ENCODE measurements at places on chromosomes 4 and X. TPM values are rescaled to one million over a fixed set of nuclear protein-coding genes. Genes with fewer than 3 reads are reported as not detected.

Gene PLXNB3
- polyA plus RNA-seq, result 4.4 TPM

Gene HOPX
- 38.3 TPM for polyA plus RNA-seq

Gene AMBN
- not detected for polyA plus RNA-seq

Gene ZNF732
- polyA plus RNA-seq, result 1.5 TPM

Gene IQCM
- polyA plus RNA-seq, result not detected

Gene STARD8
- 16.0 TPM for polyA plus RNA-seq

Gene SCRG1
- 2.3 TPM for polyA plus RNA-seq

- no peak for DNase-seq
Observed at GRCh38 chr4:174152717-174153466, 130.6 kb downstream of the FBXO8 start.

DNA sequence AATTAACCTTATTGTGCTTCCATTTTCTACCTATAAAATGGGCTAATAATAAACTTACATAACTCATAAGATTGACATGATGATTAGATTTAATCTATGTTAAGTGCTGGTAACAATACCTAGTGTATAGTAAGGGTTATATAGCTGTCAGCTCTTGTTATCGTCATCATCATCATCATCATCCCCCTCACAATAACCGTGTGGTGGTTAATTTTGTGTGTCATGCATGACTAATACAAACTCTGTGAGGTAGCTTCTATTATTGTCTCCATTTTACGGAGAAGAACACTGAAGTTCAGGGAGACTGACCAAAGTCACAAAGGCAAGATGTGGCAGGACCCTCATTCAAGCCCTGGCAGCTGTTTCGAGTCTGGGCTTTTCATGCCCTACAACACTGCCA is 211.3 kb downstream of the PALLD start:
- no peak for DNase-seq

DNA sequence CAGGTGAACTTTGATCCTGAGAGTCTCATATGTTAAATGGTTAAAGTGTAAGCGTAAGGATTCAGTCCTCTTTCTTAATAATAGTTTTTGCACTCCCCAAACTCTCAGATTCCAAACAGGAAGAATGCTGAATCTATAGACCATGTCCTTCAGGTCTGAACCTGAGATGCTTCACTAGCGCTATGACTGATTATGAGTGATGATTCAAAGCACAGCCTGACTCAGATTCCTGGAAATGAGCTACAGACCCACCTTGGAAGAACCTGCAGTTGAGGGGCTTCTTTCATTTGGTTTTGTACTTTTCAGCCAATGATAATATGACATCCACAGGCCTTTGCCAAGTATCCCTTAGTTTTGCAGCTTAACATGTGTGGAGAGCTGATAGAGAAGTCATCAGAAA is 1.4 kb downstream of the EDNRA start:
- DNase-seq, result no peak

- no peak for DNase-seq
Observed at GRCh38 chr4:162347842-162348213, 184.0 kb upstream of the FSTL5 start.

GRCh38 chrX:136779346-136779781 is 1.4 kb downstream of the ARHGEF6 start:
- DNase-seq, result peak; percentile 20

GRCh38 chr4:94131212-94131611 is 76.5 kb upstream of the SMARCAD1 start:
- no peak for DNase-seq

DNA sequence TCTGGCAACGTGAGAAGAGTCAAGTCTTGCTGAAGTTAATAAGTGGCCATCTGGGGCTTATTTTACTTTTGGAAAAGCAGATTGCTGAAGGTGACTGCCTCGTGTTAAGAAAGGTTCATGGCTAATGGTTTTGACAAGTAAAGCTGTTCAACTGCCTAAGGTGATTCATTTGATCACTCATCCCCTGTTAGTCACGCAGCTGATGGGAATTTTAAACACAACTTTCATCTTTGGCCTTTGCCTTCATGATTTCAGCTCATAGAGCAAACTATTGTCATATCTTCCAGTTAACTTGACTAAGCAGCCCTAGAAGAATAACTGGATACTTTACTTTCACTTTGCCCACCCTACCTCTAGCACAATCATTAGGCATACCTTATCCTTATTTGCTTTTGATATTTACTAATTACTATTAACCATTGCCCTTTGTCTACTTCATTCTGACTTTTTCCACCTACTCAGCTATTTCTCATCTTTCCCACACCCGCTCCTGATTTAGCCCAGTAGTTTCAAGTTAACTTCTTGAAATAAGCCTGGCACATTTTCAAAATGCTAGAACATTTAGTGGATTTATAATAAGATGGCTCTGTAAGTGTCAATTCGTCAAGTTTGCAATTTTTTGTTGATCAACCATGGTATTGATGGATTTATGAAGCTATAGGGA is 170.6 kb upstream of the S100G start:
- DNase-seq, result peak; percentile 31

GRCh38 chrX:13966793-13967125 is 62.9 kb downstream of the GEMIN8 start:
- no peak for DNase-seq

GRCh38 chr4:164997324-164997723 is 19.9 kb upstream of the TRIM61 start:
- DNase-seq, result no peak

- DNase-seq, result no peak
Observed at GRCh38 chr4:48153791-48154550, 19.9 kb upstream of the TXK start.

DNA sequence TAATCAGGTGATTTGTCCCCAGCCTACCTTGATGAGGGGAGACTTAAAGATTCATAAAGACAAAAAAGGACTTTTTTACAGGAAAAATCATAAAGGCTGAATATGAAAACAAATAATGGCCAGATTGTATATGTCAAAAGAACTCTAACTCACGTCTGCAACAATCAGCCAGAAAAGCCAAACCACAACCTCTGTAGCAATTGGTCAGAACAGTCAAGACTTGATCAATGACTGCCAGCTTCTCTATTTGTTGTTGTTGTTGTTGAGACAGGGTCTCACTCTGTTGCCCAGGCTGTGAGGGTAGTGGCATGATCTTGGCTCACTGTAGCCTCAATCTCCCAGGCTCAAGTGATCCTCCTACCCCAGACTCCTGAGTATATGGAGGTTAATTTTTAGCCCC is 35.9 kb upstream of the PPA2 start:
- DNase-seq, result no peak

- DNase-seq, result peak; percentile 59
Observed at GRCh38 chr4:5710065-5710960, 688 bp upstream of the EVC start.

GRCh38 chr4:2069161-2069971 is 10.2 kb downstream of the NAT8L start:
- DNase-seq, result no peak

GRCh38 chr4:16150716-16151115 is 66.9 kb upstream of the PROM1 start:
- no peak for DNase-seq

DNA sequence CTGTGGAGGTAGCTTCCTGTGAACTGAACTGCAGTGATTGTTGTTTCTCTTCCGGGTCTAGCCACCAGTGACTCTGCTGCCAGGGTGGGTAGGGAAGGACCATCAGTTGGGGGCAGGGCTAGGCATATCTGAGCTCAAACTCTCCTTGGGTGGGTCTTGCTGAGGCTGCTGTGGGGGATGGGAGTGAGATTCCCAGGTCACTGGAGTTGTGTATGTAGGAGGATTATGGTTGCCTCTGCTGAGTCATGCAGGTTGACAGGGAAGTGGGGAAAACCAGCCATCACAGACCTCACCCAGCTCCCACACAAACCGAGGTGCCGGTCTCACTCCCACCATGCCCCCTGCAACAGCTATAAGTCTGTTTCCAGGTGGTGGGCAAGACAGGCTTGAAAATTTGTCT is 1937.8 kb downstream of the PCDH7 start:
- DNase-seq, result no peak

DNA sequence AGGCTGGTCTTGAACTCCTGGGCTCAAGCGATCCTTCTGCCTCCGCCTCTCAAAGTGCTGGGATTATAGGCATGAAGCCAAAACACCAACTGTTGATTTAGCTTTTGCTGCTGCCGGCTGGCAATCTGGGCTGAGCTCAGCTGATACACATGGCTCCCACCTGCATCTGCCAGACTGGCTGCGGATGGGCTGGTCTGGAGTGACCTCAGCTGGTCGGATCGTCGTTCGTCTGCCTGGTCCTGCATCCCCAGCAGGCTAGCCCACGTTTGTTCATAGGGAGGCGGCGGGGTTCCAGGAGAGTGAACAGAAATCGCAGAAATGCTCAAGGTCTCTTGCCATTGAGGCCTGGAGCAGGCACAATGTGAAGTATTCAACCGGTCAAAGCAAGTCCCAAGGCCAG is 74.4 kb upstream of the DDX3X start:
- DNase-seq, result no peak

- no peak for DNase-seq
Observed at GRCh38 chr4:135277980-135278315, 1076.4 kb upstream of the PABPC4L start.

GRCh38 chr4:110019153-110019552 is 106.5 kb downstream of the EGF start:
- no peak for DNase-seq

DNA sequence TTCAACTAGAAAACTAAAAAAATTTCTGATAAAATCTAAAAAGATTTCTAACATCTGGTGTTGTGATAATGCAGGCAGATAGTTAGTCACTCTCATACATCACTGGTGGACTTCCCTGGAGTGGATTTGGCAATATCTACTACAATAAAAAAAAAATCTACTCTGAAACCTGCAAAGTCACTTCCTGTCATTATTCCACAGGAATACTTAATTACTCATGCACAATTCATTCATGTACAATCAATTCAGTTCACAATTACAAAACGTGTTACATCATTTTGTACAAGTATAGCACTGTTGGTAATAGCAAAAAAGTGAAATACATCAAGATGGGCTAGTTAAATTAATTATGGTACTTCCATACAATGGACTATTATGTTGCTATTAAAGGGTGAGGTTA is 16.5 kb upstream of the RHOH start:
- peak; percentile 72 for DNase-seq

GRCh38 chr4:146742416-146742815 is 103.7 kb downstream of the POU4F2 start:
- DNase-seq, result no peak

DNA sequence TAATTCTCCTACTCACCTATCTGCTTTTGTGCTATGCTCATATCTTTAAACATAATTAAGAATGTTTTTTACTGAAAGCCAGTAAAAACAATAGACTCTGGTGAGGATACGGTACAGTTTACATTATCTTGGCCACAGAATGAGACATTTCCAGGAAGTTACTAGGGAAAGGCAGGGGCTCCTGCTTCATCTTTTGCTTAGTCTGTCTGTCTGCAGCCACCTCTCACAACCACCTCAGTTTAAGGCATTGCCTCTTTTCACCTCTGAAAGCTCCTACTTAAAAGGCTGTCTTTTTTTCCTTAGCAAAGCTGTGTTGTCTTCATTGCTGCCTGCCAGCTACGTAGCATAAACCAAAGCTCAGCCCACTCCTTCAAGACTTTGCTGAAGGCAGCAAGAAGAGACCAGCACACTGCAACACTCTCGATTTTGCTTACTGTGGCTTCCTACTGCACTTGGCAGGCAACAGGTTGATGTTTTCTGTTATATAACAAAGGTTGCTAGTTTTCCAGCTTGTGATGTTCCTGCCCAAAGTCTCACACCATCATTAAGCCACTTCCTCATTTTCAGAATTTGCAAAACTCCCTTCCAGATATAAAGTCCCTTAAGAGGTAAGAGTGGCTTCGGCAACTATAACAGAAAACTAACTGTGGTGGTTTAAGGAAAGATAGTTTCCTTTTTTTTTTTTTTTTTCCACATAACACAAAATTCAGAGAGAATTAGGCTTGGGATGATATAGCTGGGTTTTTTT is 432.9 kb downstream of the GRXCR1 start:
- DNase-seq, result no peak

DNA sequence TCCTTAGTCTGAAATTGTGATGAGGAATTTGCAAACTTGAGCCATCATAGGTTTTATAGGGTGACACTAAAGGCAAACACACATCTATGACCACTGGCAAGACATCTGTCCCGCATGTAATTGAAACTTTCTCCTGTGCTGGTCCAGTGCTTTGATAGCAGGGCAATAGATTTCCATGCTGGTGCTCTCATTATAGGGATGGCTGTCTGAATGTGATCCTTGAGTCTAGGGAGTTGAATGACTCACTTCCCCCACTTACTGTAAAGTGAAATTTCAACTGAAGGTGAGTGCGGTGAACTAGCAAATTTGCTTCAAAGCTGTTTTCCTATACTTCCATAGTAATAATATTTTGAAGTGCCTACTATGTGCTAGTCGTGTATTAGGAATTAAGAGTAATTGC is 1630.0 kb downstream of the STIM2 start:
- DNase-seq, result no peak
